ENCODE measurements at places on chromosomes 12 and 14.

- no peaks in the 10 kb centered on the region for H3K27me3 ChIP-seq
- H3K36me3 ChIP-seq = no peaks in the 10 kb centered on the region
- H3K27ac ChIP-seq = no peak overlapping the region
- H3K4me3 ChIP-seq = no peak overlapping the region
Observed at GRCh38 chr12:79661629-79662028, 29.1 kb downstream of the PAWR start.

- H3K4me1 ChIP-seq = peaks cover 62% of the 10 kb centered on the region
- DNase-seq = no peak
- peak overlapping the region; percentile 93 for H3K27ac ChIP-seq
Observed at GRCh38 chr12:6322969-6323339, 12.5 kb downstream of the PLEKHG6 start.

GRCh38 chr14:67680121-67680602, 5.7 kb upstream of the VTI1B start:
- DNase-seq = no peak
- no peak overlapping the region for H3K27ac ChIP-seq
- H3K36me3 ChIP-seq = peaks cover 24% of the 10 kb centered on the region
- H3K27me3 ChIP-seq = no peaks in the 10 kb centered on the region
- H3K4me1 ChIP-seq = peaks cover 4% of the 10 kb centered on the region

DNA sequence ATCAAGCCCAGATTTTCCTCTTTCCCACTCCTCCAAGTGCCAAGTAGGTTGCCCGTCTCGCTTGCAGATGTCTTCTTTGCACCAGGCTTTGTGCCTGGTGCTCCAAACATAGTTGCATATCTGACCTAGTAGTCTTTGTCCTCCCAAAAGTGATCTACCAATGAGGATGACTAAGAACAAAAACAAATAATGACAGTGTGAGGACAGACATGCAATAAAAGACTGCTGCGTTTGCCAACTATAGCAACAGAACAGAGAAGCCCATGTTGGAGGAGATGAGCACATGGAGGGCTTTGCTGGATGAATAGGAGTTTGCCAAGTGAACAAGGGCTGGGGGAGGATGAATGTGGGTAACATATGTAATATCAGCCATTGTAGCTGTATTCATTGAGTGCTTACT, 15.6 kb downstream of the DTX1 start:
- no peaks in the 10 kb centered on the region for H3K36me3 ChIP-seq
- H3K4me3 ChIP-seq = no peak overlapping the region
- no peak for DNase-seq
- no peaks in the 10 kb centered on the region for H3K27me3 ChIP-seq
- H3K27ac ChIP-seq = no peak overlapping the region
- H3K4me1 ChIP-seq = peaks cover 10% of the 10 kb centered on the region

GRCh38 chr14:56805201-56805991, 4.9 kb downstream of the OTX2 start:
- no peak overlapping the region for H3K4me3 ChIP-seq
- H3K36me3 ChIP-seq = no peaks in the 10 kb centered on the region
- H3K4me1 ChIP-seq = peaks cover 24% of the 10 kb centered on the region
- H3K27me3 ChIP-seq = peaks cover 72% of the 10 kb centered on the region
- H3K27ac ChIP-seq = no peak overlapping the region

GRCh38 chr12:92829686-92830282, 99.3 kb downstream of the EEA1 start:
- no peak for DNase-seq
- H3K36me3 ChIP-seq = peaks cover 16% of the 10 kb centered on the region
- H3K4me3 ChIP-seq = no peak overlapping the region

GRCh38 chr12:29782871-29783772, 620 bp downstream of the TMTC1 start:
- peaks cover 32% of the 10 kb centered on the region for H3K4me1 ChIP-seq
- peak overlapping the region; percentile 89 for H3K4me3 ChIP-seq
- no peaks in the 10 kb centered on the region for H3K36me3 ChIP-seq
- H3K27ac ChIP-seq = peak overlapping the region; percentile 85

DNA sequence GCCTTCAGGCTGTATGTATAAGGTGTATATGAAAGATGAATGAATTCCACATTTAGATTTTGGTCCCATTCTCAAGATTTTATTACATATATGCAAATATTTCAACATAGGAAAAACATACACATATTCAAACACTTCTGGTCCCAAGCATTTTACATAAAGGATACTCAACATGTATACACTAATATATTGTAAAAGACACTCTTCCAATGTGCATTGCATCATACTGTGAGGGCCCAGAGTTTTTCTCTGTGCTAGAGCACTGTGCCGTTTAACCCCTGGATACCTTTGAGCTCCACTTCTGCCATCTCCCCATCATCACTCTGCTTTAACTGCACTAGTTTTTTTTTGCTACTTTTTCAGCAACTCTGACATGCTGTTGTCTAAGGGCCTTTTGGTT, 48.1 kb downstream of the ZDHHC17 start:
- H3K27ac ChIP-seq = no peak overlapping the region
- H3K4me3 ChIP-seq = no peak overlapping the region
- H3K4me1 ChIP-seq = no peaks in the 10 kb centered on the region
- no peaks in the 10 kb centered on the region for H3K27me3 ChIP-seq
- peaks cover 36% of the 10 kb centered on the region for H3K36me3 ChIP-seq
- no peak for DNase-seq

GRCh38 chr12:104055686-104056388, 5.8 kb upstream of the GLT8D2 start:
- no peaks in the 10 kb centered on the region for H3K36me3 ChIP-seq
- DNase-seq = no peak
- H3K4me3 ChIP-seq = no peak overlapping the region
- no peaks in the 10 kb centered on the region for H3K27me3 ChIP-seq
- peaks cover 20% of the 10 kb centered on the region for H3K4me1 ChIP-seq

- no peak overlapping the region for H3K4me3 ChIP-seq
- no peak for DNase-seq
- H3K27ac ChIP-seq = no peak overlapping the region
- H3K4me1 ChIP-seq = peaks cover 26% of the 10 kb centered on the region
- no peaks in the 10 kb centered on the region for H3K27me3 ChIP-seq
- no peaks in the 10 kb centered on the region for H3K36me3 ChIP-seq
Observed at GRCh38 chr12:26018926-26019325, 60.4 kb downstream of the RASSF8 start.

GRCh38 chr12:51265024-51265423, 5.2 kb downstream of the SMAGP start:
- no peaks in the 10 kb centered on the region for H3K27me3 ChIP-seq
- H3K4me1 ChIP-seq = no peaks in the 10 kb centered on the region
- no peak overlapping the region for H3K27ac ChIP-seq
- no peaks in the 10 kb centered on the region for H3K36me3 ChIP-seq
- H3K4me3 ChIP-seq = no peak overlapping the region

- peak; percentile 70 for DNase-seq
- no peaks in the 10 kb centered on the region for H3K27me3 ChIP-seq
- H3K4me3 ChIP-seq = no peak overlapping the region
Observed at GRCh38 chr12:31033146-31033545, 40.5 kb upstream of the DDX11 start.

DNA sequence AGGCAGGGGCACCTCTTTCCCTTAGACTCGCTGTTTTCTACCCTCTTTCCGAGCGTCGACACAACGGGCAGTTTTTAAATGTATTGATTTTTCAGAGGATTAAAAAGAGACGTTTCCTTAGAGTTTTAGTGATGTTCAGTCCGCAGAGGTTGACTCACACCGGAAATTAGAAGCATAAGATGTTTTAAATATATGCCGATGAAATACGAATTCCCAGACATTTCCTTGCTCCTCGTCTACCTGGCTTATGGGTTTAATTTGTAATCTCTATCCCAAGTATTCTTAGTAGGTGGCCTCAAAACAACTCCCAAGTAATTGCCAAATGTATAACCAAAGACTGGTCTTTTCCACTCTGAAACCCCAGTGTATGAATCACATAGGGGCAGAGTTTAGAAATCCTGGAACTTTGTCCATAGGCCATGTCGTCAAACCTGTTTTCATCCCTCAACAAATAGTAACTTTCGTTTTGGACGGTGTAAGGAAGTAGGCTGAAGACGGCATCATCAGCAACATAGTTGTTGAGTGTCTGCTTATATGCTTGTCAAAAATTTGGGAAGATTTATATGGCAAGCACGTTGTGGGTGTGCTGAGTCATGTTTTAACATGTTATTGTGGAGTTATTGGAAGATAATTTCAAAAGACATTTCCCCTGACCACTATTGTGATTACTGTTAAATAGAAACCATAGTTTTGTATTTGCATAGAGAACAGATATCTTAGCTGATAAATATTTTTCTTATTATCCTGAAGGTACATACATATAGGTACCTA, 824 bp downstream of the TBK1 start:
- DNase-seq = no peak
- H3K4me3 ChIP-seq = peak overlapping the region; percentile 89
- no peaks in the 10 kb centered on the region for H3K27me3 ChIP-seq
- H3K27ac ChIP-seq = peak overlapping the region; percentile 99

- no peaks in the 10 kb centered on the region for H3K4me1 ChIP-seq
- DNase-seq = no peak
- H3K36me3 ChIP-seq = no peaks in the 10 kb centered on the region
Observed at GRCh38 chr12:71478270-71478669, 38.7 kb downstream of the LGR5 start.
